ENCODE measurements at places on chromosomes 6 and 20.

DNA sequence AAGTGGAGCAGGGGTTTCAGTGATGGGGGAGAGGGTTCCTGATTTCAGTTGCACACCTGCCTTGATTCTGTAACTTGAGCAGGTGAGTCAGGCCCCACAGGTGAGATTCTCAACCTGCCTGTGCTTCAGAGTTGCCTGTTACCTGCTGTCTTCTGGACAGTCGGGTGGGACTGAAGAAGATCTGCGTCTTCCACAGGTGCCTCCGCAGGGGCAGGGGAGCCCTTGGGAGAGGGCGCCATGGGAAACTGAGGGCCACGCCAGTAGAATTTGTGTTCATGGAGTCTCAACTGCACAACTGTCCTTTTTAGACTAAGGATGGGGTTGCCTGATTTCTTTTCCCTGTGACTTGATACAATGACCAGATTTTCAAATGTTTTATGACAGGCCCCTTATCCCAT lies 5.2 kb downstream of the UNC93A start:
- DNase-seq = no peak

DNA sequence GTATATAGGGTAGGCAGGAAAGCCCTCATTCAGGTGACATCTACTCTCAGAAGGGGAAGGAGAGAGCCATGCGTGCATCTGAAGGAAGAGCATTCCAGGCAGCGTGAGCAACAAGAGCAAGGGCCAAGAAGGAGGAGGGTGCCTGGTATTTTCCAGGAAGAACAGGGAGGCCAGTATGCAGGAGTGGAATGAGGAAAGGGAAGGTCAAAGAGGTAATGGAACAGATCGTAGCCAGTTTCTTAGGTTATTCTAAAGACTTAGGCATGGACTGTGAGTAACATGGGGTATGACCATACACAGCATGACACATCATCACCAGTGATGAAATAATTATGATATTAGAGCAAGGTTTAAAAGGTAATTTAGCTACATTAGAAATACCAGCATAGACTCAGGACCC lies 24.1 kb downstream of the ALDH8A1 start:
- no peak for DNase-seq

DNA sequence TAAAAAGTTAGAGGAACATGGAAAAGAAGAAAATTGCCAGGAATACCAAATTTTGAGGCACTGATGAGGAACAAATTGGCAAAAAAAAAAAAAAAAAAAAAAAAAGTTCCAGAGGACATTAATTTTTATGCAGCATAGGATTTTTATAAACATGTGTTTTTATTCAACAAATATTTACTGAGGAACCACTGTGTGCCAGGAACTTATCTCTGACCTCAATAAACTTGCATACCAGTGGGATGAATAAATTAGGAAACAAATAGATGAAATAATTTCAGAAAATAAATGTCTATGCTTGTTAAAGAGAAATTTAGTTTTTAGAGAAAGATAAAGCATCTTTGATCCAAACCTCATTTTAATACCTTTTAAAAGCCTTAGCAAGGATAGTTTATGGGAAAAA lies 175.1 kb downstream of the PDE10A start:
- DNase-seq = no peak

- no peak for DNase-seq
Observed at GRCh38 chr6:42217157-42217518, 523 bp downstream of the MRPS10 start.

- no peak for DNase-seq
Observed at GRCh38 chr6:142846883-142847287, 98.1 kb downstream of the HIVEP2 start.

- no peak for DNase-seq
Observed at GRCh38 chr6:24658573-24659560, 7.8 kb downstream of the TDP2 start.

DNA sequence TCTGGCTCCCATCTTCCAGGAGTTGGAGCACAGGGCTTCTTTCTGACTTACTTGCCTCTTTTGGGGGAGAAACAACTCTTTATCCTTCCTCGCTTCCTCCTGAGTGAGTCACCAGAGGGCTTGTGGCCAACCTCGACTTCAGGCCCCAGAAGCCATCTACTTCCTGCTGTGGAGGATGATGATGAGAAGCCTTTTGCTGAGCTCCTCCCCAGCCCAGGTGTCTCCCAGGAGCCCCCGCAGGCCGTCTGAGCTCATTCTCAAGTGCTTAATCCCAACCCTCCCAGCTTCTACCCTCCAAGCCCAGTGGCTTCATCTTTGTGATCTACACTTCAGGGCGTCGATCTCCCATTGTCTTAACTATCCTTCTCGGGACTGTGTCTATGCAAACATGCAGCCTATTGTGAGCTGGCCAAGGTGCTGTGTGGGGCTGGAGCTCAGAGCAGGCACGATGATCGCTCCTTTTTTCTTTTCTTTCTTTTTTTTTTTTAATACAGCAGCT lies 27.9 kb downstream of the SDCBP2 start:
- DNase-seq = no peak

GRCh38 chr6:2732503-2733089 lies 18.1 kb downstream of the MYLK4 start:
- no peak for DNase-seq

- DNase-seq = no peak
Observed at GRCh38 chr6:131594074-131594473, 21.0 kb downstream of the ARG1 start.

DNA sequence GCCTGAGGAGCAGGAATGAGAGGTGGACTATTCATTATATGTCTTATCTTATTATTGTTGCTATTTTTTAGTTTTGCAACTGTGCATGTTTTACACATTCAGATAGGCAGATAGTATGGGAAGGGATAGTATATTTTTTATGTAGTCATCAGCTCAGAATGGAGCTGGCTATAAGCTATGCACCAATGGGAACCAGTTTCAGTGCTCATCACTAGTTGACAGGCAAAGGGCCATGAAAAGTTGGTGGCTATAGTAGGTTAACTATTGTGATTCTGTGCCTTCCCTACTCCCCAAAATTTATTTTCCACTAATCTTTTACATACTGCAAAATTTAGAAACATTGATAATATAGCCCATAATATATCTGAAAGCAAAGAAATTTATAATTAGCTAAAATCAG lies 5.3 kb upstream of the UBD start:
- DNase-seq = no peak

GRCh38 chr6:80930376-80930775 lies 822.1 kb downstream of the TENT5A start:
- no peak for DNase-seq

DNA sequence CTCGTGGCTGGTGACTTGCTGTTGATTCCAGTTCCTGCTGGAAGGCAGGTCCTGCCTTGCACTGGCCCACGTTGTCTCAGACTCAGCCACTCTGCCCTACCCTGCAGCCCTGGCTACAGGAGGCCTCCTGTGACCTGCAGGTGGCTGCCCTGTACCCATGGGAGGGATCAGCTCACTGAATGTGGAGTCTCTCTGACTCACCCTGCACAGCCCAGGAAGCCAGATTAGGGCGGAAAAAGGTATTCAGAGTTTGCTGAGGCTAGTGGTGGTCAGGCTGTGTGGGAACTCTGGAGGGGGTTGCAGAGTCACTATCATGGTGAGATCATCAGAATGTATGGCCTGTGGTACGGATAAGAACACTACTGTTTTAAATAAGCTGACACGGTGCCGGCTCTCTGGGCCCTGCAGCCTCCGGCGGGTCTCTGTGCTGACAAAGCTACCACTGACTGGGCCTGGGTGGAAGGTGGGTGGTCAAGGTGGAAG lies 24.7 kb upstream of the PYGB start:
- DNase-seq = no peak

Data from NCI-H1436 (cell line).